ENCODE measurements at places on chromosomes 5 and 9.

DNA sequence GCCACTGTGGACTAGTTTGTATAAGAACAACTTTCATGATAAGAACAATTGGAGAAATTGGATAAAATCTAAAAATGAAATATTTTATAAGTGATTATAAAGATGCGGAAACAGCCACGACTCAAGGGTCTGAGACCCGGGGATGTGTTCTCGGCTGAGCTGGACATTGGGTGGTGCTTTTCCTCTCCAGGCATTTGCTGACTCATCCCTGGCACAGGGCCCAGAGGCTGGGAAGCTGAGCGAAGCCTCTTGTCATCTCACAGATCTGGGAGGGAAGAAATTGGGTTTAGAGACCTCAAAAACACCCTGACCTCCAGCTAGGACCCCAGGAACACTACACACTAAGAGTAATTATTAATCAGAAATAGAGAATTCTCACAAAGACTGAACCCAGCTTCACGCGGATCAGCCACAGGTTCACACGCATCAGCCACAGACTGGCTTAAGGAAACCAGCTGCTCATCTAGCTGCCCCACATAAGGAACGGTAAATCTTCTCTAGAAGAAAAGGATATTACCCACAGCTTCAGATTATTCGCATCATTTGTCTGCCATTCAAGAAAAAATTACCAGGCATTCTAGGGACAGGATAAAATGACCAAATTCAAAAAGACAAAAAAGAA lies 2.8 kb upstream of the OR2V1 start:
- DNase-seq = no peak

GRCh38 chr9:97811533-97812246 lies 41.3 kb upstream of the FOXE1 start:
- no peak for DNase-seq

DNA sequence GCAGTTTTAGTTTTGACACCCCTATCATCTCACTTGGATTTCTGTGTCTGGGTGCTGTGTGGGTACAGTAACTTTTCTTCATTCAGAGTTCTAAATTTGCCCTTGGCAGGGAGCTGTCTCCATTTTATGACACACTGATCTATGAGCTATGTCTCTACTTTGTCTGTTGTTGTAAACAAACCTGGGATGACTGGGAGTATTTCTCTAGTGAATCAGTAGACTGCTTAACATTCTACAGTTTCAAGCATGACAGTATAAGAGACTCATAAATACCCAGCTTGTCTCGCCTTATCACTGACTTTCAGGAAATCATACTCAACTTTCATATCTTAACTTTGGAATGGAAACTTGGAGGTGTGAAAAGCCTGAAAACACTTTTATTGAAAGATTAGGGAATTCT lies 212.1 kb upstream of the NUDT12 start:
- DNase-seq = no peak

- no peak for DNase-seq
These were observed 393.9 kb upstream of the MPDZ start for GRCh38 chr9:13673348-13673747.

DNA sequence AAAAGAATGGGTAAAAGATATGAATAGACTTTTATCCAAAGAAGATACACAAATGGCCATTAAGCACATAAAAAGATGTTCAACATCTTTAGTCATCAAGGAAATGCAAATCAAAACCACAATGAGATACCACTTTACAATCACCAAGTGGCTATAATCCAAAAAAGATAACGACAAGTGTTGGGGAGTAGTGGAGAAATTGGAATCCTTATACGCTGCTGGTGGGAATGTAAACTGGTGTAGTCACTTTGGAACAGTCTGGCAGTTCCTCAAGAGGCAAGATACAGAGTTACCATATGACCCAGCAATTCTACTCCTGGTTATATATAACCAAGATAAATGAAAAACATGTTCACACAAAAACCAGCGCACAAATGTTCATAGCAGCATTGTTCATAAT lies 234.9 kb downstream of the SPATA31D1 start:
- no peak for DNase-seq

DNA sequence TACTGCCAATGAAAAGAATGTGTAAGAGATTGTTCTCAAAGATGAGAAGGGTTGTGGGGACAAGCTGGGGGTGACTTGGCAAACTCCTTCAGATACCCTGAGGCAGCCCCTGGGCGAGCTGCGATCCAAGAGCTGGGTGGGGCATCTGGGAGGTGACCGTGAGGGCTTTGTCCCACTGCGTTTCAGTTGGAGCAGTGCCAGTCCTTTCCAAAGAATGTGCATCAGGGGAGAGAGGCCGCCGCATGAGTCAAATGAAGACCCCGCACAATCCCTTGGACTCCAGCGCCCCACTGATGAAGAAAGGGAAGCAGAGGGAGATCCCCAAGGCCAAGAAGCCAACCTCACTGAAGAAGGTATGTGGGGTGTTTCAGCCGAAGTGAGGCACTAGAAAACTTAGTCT lies 28.4 kb downstream of the SECISBP2 start:
- DNase-seq = no peak

- DNase-seq = no peak
These were observed 562.3 kb upstream of the C9orf72 start for GRCh38 chr9:28135549-28135948.

- DNase-seq = no peak
These were observed 20.5 kb upstream of the NDST1 start for GRCh38 chr5:150487199-150488061.

GRCh38 chr5:147963436-147963835 lies 57.1 kb upstream of the C5orf46 start:
- DNase-seq = no peak

- no peak for DNase-seq
These were observed 226.7 kb downstream of the SYK start for GRCh38 chr9:91028166-91028827.

- no peak for DNase-seq
These were observed 52.8 kb downstream of the VAV2 start for GRCh38 chr9:133939171-133939785.

DNA sequence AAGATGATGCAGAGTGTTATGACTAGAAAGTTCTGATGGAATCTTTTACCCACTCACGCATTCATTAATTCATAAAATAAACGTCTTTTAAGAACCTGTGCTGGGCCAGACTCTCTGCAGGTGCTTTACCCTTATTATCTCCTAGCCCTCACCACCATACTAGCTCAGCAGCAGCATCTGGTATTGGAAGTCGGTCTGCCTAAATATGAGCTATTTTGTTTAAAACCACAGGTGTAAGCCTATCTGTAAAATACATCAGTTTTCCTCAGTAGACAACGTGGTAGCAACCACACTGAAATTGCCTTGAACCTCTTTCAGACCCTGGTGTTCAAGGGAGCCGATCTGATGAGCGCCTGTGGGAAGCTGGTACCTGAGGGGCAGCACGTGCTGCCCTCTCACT lies 69.4 kb downstream of the PPIC start:
- no peak for DNase-seq

- no peak for DNase-seq
These were observed 65.9 kb upstream of the CPLX2 start for GRCh38 chr5:175805256-175806011.

GRCh38 chr9:76401580-76402354 lies 7.5 kb upstream of the RFK start:
- DNase-seq = no peak

DNA sequence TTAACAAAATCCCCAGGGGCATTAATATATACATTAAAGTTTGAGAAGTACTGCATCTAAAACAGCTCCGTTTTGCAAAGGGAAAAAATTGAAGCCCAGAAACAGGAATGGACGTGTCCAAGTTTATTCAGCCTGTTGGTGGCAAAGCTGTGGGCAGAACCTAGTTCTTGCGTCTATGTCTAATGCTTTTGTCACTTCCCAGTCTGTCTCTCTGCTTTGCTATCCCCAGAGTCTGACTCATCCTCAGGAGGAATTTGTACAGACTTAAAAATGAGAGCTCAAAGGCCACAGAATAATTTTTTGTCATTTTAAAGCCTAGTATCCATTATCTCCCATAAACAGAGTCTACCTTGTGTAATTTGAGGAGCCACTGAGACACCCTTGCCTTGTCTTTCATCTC lies 330.9 kb upstream of the GRIA1 start:
- no peak for DNase-seq

DNA sequence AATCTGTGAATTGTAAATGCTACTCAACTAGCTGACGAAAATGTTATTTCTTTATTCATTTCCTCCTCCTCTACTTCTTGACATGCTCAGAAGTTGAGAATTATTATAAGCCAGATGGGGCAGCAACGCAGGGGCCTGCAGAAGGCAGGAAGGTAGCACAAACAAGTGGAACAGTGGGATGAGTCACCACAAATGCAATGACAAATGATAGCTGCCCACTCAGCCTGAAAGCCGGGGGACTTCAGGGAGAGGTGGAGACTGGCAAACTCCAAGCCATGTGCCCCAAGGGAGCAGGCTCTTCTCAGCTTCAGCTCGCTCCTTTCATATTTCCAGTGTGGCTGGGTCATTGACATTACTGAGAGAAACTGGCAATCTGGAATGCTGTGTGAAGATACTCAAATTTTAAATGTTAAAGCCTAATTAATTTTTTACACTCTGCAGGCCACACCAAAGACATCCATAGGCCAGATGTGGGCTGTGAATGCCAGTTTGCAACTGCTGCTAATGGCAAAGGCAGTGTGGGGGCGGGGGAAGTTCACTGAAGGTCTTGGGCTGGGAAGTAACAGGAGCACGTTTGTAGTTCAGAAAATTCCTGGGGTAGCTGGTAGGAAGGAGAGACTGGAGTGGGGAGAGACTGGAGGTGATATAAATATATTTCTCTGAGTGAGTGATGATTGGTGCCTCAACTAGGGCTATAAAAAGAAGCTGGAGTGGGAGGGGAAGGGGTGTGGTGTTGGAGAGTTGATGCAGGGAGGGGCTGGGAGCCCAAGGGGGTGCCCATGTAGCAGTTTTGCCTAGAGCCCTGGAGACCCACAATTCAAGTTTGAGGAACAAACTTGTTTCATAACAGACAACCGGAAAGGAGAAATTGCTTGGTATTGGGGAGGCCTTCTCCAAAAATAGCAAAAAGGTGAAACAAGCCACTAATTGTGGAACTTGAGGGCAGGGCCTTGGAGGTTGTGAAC lies 20.8 kb upstream of the ADRB2 start:
- no peak for DNase-seq

DNA sequence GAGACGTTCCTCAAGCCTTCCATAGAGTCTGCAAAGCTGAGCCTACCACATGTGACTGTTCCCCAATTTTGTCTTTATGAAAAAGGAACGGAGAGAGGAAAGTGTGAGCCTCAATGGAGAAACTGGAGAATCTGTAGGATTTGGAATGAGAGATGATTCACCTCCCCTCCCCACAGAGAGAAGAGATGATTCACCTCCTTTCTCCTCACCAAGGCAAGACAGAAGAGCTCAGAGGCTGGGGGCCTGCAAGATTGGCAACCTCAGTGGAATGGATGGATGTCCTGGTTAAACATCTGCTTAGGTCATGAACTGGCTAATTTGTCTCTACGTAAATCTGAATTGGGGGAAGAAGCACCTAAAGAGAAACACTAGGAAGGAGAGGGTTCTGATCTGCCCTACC lies 17.0 kb upstream of the MOCS2 start:
- no peak for DNase-seq

GRCh38 chr9:88406051-88406450 lies 17.8 kb downstream of the SPIN1 start:
- DNase-seq = no peak

GRCh38 chr5:38639377-38640358 lies 83.2 kb upstream of the LIFR start:
- DNase-seq = no peak

DNA sequence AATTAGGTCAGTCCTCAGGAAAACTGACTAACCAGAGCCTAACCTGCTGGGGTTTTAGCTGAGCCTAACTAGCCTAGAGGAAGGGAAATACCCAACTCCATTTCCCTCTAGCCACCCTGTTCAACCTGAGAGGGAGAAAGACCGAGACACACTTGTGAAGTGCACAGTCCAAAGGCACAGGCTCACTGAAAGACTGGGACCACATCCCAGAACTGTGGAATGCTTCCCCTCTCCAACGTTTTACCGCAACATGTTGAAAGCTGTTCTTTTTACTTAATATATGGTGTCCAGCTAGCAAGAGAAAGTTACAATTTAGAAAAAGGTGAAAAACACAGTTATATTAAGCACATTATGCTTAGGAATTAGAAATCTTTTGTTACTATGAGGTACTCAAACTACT lies 76.8 kb upstream of the SIMC1 start:
- DNase-seq = no peak

- DNase-seq = no peak
These were observed 243.0 kb upstream of the PTGER4 start for GRCh38 chr5:40436535-40437237.

DNA sequence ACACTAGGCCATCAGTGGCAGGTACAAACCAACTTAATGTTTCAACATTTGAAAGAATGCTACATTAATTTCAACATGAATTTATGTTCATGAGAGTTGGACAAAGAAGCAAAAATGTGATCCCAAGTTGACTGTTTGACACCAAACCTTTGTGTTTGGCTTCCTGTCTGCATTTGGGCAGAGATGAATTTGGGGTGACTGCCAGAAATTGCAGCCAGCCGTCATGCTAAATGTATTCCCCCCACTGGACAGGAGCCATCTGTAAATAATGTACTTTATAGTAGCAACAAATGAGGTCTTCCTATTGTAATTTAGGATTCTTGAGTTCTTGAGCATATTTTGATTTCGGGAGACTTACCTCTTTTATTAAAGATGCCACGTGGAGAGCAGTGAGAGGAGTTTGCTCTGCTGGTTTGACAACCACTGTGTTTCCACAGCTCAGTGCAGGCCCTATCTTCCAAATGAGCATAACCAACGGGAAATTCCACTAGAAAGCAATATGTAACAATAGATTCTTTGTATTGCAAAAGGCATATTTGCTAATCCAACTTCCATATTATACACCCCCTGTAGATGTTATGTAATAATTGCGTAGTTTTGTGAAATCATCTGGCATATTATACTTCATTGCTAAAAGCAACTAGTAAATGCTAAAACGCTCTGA lies 27.6 kb downstream of the ALDH1A1 start:
- no peak for DNase-seq

DNA sequence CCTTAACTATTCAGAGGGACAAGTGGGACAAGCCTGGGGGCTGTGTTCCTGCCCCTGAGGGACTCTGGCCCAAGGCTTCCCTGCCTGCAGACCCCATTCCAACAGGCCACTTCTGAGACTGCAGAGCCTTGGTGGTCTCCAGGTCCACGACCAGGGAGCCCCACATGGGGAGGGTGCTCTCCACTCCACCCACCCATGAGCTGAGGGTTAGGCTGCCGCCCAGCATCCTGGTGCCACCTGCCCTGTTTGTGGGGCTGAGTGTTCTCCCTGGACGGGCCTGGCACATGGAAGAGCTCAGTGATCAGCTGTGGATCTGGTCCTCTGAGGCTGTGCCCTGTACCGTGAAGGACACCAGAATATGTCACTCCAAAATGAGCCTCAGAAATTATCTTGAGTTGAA lies 2.5 kb upstream of the ABO start:
- no peak for DNase-seq

- DNase-seq = no peak
These were observed 173.5 kb upstream of the PAPPA start for GRCh38 chr9:115980054-115980453.

DNA sequence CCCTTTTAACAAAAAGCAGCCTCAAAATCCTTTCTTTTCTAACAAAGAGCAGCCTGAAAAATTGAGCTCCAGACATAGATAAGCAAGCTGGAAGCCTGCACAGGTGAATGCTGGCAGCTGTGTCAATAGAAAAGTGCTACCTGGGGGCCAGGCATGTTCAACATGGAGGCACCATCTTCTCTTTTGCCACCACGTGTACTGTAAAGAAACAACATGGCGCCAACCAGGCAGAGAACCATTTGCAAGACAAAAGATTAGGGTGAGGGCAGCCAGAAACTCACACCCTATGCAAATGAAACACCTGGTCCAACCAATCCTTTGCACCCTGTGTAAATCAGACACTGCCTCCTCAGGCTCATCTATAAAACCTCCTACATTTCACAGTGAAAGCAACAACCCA lies 96.0 kb downstream of the ACTL7B start:
- DNase-seq = no peak
